EL (cell line): ENCODE measurements at places on chromosomes 1 and 21.

DNA sequence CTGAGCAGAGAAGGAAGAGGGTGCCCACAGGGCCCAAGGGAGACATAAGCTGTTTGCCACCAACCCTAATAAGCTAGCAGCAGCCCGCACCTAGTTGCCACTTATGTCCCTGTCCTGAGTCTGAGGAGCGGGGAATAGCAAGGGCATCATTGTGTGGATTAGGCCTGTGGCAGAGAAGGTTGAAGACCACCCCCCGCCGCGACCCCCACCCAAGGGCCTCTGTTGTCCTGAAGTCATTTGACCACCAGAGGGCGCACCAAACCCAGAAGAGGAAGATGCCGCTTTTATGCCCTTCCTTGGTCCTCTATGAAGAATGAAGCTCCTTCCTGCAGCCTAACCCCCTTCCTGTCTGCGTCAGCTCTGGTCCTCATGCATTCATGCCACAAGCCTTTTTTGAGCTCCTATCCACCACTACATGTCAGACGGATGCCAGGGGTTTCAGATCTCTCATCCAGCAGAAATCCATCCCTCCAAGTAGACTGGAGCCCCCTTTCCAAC lies 16.6 kb downstream of the RHBG start:
- peak; percentile 71 for DNase-seq

- no peak for DNase-seq
These were observed 97.8 kb upstream of the IPO9 start for GRCh38 chr1:201731142-201731541.

DNA sequence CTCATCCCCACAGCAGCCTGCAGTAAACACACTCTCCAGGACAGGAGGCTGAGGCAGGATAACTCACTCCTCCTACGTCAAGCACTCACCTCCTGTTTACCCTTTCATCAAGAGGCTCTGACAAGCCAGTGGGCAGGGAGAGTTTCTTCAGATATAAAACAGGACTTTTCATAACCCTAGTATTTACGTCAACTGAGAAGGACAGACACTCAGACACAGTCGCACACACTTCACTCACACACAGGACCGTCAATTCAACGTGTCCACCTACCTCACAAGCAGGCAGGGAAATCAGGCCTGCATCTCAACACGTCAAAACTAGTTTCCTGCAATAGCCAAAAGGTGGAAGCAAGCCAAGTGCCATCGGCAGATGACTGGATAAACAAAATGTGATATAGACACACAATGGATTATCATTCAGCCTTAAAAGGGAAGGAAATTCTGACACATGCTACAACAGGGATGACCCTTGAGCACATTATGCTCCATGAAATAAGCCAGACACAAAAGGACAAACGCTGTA lies 48.6 kb downstream of the ITPKB start:
- DNase-seq = no peak

GRCh38 chr1:6037338-6037762 lies 8.3 kb upstream of the KCNAB2 start:
- DNase-seq = peak; percentile 83

- no peak for DNase-seq
These were observed 116.3 kb downstream of the AJAP1 start for GRCh38 chr1:4770713-4771112.

GRCh38 chr21:41616031-41616591 lies 108.2 kb upstream of the TMPRSS2 start:
- DNase-seq = peak; percentile 81

GRCh38 chr1:17259233-17259873 lies 10.5 kb downstream of the PADI3 start:
- DNase-seq = peak; percentile 72

DNA sequence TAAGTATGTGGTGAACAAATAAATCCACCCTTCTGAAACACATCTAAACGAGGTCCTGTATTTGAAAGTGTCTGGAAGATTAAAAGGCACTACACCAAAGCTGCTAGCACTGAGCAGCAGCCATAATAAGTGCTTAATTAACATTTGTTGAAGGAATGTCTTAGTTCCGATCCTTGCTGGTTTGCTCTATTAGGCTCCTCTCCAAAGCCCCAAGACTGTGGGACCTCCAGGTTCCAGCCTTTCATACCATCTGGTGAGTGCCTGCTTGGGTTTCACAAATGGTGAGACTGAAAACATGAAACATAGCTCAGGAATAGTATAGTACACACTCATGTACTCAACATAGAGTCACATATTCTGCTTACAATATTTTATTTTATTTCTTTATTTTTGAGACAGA lies 640 bp upstream of the CYP2J2 start:
- no peak for DNase-seq

GRCh38 chr1:43998000-43998378 lies 6.6 kb downstream of the CCDC24 start:
- no peak for DNase-seq

GRCh38 chr1:234840843-234841242 lies 230.9 kb upstream of the IRF2BP2 start:
- DNase-seq = peak; percentile 77

DNA sequence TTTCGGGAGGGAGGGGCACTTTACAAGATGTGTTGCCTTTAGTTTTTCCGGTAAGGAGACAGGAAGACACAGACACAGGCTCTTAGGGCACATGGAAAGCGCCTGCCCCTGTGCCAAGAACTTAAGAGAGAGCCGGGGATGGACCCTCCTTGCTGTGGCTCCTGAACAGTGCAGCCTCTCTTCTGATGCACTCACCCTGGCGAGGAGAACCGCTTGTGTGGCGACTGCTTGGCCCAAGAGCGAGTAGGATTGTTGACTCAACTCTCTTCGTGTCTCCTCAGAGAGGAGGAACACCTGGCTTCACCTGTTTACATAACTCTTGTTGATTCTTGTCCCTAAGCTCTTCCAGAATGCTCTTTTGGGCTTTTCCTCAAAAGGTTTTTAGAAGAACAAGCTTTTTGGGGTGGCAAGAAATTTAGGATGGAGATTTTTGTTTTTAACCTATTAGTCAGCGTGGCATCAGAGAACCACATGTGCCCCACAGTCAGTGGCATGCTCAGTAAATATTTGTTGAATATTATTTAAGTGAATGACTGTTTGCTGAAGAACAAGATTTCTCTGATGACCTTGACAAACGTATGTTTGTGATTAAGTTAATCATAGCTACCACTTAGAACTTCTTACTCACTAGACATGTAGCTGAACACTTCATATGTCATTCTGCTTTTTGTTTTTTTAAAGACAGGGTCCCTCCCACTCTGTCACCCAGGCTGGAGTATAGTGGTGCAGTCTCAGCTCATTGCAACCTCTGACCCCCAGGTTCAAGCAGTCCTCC lies 60.6 kb downstream of the NFIA start:
- no peak for DNase-seq

DNA sequence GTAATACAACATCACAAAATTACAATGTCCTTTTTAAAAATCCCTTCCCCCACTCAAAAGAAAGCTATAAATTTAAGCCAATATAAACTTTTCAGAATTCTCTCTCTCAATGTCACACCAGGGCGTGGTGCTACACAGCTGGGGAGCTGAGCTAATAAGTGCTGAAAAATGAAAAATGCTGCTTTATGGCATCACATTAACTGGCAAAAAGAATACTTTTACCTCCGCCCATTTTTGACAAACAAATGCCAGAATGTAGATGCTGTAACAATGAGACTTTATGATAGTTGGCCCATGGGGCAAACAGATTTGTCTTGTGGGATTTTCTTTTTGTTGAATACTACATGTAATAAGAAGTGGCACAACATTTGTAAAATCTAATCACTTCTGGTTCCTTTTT lies 12.7 kb upstream of the LYPLAL1 start:
- no peak for DNase-seq

DNA sequence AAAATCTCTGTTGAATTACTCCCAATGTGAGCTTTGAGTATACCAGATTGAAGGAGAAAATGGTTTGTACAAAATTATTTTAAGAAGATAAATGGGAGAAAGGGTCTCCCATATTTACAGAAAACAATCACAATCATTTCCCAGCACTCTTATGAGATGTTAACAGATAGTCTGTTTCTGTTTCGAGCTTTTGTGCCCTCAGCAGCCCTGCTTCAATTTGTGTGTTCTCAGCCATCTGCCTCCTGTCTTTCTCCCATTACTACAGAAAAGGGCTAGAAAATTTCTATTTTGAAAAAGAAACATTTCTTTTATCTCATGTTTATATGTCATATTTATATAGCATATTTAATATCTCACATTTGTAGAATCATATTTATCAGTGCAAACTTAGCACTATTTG lies 498.4 kb downstream of the TTLL7 start:
- no peak for DNase-seq

- DNase-seq = no peak
These were observed 372.8 kb upstream of the PKN2 start for GRCh38 chr1:88311265-88311664.

GRCh38 chr1:42935971-42936308 lies 22.7 kb downstream of the SLC2A1 start:
- no peak for DNase-seq

DNA sequence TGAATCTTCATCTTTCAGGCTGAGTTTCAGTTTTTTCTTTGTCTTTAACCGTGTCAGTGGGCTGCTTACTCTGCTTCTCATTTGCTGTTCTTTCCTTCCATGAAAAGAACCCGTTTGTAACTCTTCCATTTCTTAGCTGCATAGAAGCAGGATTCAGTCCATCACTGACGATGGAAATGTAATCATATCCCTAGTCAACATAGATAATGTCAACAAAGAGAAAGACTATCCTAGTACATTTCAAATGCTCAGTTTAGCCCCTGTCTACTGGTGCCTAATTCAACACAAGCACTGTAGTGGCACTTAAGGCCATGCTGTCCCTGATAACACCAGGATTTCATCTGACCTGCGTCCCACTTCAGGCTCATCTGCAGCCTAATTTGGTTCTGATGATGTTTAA lies 376 bp downstream of the GBP1 start:
- DNase-seq = peak; percentile 22

- peak; percentile 83 for DNase-seq
These were observed 2.0 kb upstream of the EFNA4 start for GRCh38 chr1:155061381-155062150.

DNA sequence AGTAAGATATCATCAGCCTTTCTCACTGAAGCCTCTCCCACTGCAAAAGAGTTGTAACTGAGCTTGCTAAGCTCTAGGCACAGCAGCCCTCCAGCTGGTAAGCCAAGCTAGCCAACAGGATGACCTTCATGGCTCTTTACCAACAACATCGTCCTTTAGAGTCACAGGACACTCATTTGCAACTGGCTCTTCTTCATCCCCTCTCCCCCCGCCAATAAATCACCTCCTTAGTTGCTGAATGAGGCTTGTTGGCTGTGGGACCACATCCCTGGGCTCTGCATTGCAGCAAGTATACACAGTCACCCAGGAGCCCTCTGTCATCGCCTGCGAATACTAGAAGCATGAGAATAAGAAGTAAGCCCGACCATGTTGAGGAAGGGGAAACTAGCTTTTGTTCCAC lies 16.0 kb upstream of the ZNF697 start:
- DNase-seq = no peak

DNA sequence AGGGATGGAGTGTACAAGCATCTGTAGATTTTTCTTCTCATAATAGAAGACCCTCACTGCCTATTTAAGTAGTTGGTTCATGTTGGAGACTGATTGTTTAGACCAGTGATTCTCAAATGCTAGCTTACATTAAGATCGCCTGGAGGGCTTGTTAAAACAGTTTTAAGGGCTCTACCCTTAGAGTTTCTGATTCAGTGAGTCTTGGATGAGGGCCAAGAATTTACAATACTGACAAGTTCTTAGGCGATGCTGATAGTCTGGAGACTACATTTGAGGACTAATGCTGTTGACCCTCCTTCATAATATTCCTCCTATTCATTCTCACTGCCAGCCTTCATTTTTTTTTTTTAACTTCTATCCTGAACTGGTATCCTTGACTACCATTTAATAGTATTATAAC lies 15.2 kb upstream of the AGO3 start:
- DNase-seq = peak; percentile 31

GRCh38 chr1:246640747-246641146 lies 74.5 kb downstream of the CNST start:
- DNase-seq = no peak

- no peak for DNase-seq
These were observed 16.4 kb upstream of the ABCB10 start for GRCh38 chr1:229574679-229575442.

DNA sequence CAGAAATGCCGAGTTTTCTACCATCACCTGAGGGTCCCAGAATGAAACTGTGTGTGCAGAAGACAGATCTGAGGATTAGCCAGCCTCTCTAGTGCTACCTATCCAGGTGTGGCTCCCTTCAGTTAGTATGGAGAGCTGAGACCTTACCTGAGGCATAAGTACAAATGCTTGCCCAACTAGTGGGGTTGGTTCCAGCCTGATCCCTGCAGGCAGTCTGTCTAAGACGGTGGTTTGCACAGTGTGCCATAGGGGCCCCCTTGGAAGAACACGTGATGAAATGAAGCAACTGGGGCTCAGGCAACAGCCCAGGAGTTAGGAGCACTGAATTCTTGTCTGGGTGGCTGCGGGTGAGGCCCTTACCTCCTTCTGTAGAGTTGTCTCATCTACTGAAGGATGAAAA lies 15.6 kb downstream of the S100A7A start:
- no peak for DNase-seq

DNA sequence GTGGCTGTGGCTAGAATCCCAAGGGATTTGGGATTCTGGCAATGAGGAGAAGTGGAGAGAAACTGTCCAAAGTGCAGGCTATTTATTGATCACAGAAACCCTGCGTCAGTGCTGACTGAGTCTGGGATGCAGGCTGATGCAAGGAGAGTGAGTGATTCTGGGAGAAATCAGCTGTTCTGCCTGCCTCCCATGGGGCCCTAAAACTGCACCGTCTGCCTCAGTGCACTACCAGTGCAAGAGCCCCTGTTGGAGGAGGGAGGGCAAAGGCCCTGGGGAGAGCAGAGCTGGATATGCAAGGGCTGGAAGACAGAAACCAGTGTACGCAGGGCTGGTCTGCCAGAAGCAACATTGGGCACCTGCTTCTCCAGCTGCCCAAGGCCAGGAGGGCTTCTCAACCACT lies 42.6 kb downstream of the C1orf198 start:
- no peak for DNase-seq

- DNase-seq = no peak
These were observed 201.2 kb downstream of the TOMM20 start for GRCh38 chr1:234927312-234927970.

DNA sequence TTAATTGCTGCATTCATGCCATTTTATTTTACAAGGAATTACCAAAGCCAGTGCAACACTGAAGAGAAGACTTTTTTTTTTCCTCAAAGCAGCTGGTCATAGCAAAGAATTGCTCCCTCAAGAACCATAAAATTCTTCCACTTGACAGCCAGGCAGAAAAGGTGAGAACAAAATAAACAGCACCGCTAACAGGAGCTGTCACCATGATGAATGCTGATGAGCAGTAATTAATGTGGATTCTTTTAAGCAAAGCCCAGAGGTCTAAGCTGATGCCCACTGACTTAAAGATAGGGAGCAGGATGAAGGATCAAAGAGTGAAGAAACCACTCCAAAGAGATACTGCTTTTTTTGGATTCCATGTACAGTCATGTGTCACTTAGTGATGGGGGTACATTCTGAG lies 428.4 kb downstream of the BRINP3 start:
- DNase-seq = no peak

- DNase-seq = peak; percentile 59
These were observed 83.8 kb upstream of the ETS2 start for GRCh38 chr21:38721958-38722357.
